ENCODE measurements at places on chromosomes 16 and 17.

GRCh38 chr17:8905331-8905730 is 37.9 kb upstream of the PIK3R6 start:
- no peak for DNase-seq

GRCh38 chr17:4591529-4591928 is 7.2 kb downstream of the SMTNL2 start:
- DNase-seq = peak; percentile 86

DNA sequence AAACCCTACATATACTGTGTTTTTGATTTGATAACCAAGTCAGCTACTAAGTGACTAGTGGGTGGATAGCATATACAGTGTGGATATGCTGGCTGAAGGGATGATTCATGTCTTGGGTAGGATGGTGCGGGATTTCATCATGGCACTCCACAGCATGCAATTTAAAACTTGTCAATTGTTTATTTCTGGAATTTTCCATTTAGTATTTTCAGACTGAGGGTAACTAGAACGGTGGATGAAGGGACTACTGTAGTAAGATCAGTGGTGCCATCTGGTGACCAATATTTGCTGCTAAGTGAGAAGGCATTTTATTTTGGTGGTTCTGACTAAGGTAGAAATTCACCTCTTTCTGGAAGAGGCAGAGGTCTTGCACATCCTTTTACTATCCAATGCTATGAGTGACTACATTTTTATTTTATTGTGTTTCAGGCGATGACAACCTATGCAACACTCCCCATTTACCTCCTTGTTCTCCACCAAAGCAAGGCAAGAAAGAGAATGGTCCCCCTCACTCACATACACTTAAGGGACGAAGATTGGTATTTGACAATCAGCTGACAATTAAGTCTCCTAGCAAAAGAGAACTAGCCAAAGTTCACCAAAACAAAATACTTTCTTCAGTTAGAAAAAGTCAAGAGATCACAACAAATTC is 3.1 kb downstream of the CDC6 start:
- DNase-seq = peak; percentile 85

- DNase-seq = no peak
Observed at GRCh38 chr16:7107436-7107835, 225.2 kb upstream of the RBFOX1 start.

DNA sequence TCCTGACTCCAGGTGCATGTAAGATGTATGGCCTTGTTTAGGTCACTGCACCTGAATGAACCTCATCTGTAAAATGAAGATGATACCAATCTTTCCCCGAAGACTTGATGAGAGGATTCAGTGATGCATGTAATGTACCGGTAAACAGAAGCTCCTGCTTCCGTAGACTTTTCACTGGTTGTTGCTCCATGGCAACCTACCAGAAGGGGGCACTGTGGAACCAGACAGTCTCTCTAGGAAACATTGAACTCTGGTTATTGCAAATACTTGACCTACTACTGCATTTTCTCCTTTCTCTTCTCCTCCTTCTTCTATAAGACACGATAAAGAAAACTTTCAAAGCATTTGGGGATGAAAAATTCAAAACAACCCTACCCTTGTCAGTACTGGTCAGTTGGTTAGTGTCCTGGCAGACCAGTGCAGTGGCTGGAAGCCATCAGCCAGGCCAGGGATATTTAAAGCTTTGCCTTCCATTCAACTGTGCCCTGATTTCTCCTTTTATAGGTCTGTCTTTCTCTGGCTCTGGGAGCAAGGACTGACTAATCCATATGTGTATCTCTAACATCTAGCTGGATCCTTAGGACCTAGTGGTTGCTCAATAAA is 667.4 kb upstream of the SALL1 start:
- peak; percentile 17 for DNase-seq

- DNase-seq = peak; percentile 71
Observed at GRCh38 chr17:81481073-81481799, 31.4 kb downstream of the ACTG1 start.

DNA sequence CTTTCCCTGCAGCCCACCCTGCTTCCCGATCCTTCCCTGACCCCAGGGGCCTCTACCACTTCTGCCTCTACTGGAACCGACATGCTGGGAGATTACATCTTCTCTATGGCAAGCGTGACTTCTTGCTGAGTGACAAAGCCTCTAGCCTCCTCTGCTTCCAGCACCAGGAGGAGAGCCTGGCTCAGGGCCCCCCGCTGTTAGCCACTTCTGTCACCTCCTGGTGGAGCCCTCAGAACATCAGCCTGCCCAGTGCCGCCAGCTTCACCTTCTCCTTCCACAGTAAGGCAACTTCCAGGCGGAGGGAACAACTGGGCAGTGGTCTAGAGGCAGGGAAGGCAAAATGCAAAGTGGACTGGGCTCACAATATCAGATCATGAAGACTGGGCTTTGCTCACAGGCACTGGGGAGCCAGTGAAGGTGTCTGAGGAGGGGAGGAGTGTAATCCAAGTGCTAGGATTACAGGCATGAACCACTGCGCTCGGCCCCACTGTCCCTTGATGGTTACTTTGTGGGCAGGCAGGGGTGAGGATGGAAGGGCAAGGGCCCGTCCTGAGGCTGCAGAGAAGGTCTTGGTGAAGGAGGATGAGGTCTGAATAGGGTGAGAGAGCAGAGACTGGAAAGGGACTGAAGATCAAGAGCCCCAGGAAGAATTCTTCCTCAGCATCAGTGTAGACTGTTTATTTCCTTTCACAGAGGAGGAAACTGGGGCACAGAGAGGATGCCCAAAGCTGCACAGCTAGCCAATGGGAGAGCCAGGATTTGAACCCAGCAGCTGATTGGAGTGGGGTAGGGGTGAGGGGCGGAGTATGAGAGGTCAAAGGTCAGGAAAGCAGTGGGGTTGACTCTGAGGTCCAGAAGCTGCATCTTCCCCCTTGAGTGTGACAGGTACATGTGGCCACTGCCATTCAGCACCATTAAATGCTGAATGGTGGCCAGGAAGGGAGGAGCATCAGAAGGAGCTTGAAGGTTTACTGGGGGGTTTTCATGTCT is 16.5 kb upstream of the ADGRG3 start:
- DNase-seq = no peak

GRCh38 chr17:27407916-27408864 is 48.1 kb upstream of the KSR1 start:
- no peak for DNase-seq

Measured in suppressor macrophage treated with lipopolysaccharide for 1 hour (primary cell).